AG04449 (cell line): ENCODE measurements at places on chromosomes 2 and 18.

DNA sequence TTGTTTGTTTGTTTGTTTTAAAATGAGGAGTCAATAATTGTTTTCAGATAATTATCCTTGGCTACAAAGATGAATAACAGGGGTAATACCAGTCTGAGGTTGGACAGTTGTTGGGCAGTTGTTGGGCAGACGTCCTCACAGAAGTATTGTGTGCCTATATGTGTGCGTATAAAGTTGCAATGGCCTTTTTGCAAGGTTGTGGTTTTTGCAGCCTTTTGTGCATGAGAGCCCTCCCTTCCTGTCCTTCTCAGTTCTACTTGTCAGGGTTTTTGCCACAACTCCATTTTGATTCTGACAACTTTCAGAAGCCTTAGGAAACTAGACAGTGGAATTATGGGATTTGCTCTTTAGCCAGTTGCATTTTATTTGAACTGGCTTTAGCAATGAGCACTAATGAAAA is 6.0 kb upstream of the STK39 start:
- no peak for DNase-seq

GRCh38 chr2:51667679-51668078 is 635.7 kb upstream of the NRXN1 start:
- DNase-seq, result no peak

- DNase-seq, result no peak
These were observed 25.4 kb downstream of the SLC66A3 start for GRCh38 chr2:11180653-11181052.

DNA sequence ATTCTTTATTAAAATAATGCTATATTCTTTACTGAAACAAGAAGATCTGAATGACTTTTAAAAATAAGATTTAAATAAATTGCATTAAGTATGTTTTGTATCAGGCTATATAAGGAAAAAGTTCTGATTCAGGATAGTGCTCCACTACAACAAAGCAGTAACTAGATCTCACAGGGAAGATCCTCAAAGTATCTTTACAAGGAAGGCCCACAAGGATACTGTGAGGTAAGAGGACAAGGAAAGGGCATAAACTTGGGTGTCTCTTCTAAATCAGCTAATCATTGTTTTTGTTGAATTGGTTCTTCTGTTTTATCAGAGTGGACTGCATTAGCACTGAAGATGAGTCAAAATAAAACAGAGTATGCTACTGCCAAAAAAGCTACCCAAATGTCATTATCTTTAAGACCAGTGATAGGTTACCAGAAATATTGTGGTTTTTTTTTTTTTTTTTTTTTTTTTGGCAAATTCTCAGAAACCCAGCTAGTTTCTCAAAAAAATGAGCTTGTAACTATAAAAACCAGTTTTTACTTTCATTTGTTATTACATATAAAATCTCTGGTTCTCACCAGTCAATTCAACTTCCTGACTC is 160.9 kb downstream of the BAZ2B start:
- DNase-seq, result no peak

DNA sequence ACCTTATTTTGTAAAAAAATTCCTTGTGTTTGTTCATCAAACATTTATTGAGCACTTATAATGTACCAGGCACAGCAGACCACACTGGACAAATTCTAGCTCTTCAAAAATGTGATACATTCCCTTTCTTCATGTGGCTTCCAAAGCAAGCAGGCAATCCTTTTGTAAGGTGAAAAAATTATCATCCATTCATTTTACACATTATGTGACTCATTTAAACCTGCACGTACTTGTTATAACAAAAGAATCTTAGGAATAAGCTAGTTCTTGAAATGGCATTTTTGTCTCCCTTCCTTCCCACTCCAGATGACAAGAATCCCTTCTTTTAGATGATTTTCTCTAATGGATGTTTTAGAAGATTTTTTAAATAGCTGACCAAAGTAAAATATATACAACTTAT is 104.6 kb downstream of the KLF7 start:
- DNase-seq, result no peak

DNA sequence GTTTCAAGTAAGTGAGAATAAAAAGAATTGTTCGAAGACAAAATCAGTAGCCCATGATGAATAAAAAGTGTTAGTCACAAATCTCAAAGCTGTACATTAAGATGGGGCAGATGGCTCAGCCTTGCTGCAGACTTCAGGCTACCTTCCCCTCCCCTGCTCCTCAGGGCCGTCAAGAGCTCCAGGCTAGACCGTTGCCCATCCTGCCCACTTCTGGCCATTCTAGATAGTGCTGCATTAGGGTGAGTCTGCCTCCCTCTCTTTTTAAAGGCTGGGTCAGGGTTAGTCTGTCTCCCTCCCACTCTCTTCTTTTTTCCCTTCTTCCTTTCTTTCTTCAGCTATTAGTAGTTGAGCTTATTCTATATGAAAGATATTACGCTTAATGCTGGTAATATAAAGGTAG is 86.0 kb downstream of the MAPRE2 start:
- DNase-seq, result no peak

GRCh38 chr2:17536416-17536815 is 4.1 kb upstream of the VSNL1 start:
- no peak for DNase-seq

GRCh38 chr2:23592061-23592685 is 207.2 kb downstream of the KLHL29 start:
- DNase-seq, result no peak
